GDM1 (cell line): ENCODE measurements at places on chromosomes 4 and X.

- DNase-seq, result no peak
Measured at GRCh38 chr4:182240161-182241130, 2.8 kb upstream of the TENM3 start.

DNA sequence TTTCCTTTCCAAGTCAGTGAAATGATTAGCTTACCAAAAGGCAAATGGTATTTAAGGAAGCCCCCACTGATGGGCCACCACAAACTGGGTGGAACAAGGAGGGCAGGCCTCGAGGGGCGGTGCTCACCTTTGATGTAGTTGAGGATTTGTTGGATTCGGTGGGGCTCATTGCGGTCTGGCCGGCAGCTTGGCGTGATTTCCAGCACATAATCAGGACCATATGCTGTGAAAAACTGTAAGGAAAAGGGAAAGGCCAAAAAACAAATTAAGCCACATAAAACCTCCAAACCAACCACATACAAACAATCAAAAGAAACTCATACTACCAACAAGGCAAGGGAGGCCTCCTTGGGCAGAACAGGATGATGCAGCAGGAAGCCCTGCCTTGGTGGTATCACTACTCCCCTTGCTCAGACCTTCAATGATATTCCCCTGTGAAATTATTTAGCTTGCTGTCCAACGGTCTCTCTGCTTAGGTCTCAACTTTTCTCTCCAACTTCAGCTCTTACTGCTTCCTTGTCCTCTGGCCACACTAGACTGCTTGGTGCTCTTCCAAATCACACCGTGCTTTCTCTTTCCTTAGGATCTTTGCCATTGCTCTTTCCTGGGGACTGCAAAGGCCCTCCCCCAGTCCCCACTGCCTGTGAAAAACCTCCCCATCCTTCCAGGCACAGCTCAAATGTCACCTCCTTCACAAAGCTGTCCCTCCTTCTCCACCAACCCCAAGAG, 46.1 kb upstream of the CITED1 start:
- no peak for DNase-seq

- no peak for DNase-seq
Measured at GRCh38 chrX:118350221-118350620, 4.3 kb downstream of the WDR44 start.

DNA sequence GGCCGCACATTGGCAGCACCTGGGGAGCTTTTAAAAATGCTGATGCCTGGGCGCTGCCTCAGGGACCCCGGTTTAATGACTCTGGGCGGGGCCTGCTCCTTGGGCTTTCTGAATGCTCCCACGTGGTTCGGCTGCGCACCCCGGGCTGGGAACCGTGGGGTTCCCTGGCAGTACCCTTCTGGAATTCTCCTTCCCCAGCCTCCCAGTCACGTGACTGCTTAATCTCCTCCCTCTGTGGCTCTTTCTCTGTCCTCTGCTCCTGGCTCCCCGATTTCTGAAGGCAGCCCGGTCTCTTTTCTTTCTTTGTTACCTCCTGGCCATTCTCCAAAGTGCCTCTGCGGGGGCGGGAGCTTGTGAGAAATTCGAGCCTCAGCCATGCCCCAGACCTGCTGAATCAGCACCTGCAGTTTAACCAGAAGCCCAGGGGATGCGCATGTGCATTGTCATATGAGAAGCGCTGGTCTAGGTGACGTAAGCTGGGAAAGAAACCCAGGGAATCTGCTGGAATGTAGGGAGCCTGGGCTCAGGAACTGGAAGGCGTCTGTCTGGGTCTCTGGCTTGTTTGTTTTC, 16.6 kb downstream of the CLCN4 start:
- DNase-seq, result no peak

GRCh38 chr4:82784681-82785610, 13.7 kb downstream of the SCD5 start:
- no peak for DNase-seq

DNA sequence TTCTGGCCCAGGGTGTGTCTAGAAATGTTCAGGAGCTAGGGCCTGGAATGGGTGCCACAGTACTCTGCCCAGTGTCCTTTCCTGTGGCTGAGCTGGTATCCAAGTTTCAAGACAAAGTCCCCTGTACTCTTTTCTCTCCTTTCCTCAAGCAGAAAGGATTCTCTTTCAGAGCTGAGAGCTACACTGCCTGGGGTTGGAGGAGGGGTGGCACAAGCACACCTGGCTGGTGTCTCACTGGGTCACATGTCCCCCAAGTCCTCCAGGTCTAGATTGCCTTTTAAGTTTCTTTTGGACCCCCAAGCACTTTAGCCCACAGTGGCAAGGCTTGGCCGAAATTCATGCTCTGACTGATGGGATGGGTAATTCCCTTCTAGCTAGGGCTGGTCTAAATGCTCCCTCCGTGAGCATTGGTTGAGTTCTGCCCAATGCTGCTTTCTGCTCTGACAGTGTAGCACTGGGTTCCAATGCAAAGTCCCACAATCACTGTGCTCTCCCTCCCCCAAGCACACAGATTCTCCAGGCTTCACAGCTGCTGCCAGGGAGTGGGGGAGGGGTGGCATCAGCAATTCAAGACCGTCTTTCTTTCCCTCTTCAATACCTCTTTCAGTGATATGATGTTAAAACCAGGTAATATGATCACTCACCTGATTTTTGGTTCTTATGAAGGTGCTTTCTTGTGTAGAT, 47.8 kb downstream of the BEX3 start:
- no peak for DNase-seq

GRCh38 chr4:109811707-109812106, 3.9 kb upstream of the GAR1 start:
- no peak for DNase-seq

DNA sequence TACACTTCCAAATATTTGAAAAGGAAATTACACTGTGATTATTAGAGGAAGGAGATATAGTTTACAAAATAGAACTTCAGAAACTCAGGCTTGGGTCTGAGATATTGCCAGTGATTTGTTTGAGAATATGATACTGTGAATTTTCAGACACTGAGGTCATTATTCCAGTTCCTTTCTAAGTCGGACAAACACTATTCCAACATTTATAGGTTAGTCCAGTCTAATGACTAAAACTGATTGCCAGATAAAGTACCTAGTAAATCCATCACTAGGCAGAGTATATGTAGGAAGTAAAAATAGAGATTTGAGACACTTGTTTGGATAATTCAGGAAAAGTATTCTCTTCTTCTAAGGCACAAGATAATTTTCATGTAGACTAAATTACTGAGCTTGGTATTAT, 13.2 kb downstream of the MTTP start:
- no peak for DNase-seq
